GM06990 (cell line): ENCODE measurements at places on chromosomes 6 and 20.

DNA sequence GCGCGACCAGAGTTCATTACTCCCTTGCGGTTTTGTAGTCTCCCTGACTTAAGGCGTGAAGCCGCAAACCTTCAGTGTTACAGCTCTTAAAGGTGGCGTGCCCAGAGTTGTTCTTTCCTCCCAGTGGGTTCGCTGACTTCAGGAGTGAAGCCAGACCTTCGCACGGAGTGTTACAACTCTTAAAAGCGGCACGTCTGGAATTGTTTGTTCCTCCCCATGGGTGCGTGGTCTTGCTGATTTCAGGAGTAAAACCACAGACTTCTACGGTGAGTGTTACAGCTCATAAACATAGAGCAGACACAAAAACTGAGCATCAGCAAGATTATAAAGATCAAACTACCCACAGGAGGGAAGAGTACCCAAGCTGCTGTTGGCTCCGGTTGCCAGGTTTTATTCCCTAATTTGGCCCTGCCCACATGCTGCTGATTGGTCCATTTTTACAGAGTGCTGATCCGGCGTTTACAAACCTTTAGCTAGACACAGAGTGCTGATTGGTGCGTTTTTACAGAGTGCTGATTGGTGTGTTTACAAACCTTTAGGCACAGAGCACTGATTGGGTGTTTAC, 10.4 kb downstream of the TMEM14C start:
- no peak for DNase-seq

DNA sequence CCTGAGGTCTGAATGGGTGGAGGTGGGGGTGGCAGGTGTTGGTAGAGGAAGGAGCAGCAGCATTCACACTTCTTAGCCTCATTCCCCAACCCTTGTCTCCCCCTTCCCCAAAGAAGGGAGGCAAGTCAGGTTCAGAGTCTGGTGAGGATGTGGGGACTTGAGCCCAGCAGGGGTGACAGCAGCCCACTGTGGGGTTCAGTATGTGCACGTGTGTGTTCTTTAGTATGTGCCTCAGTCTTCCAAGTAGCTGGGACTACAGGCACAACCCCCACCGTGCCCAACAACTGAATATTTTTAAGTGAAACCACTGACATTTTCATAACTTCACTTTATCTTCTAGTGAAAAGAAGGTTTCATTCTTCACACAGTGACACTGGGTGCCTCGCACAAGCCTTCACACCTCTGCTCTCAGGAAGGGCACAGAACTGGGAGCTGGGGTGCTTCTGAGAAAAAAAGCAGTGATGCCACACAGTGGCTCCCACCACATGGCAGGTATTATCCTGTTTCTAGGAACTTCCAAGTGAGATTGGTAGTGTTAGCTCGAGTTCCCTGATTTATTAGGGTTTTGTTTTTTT, 33.4 kb upstream of the PRELID3B start:
- no peak for DNase-seq

DNA sequence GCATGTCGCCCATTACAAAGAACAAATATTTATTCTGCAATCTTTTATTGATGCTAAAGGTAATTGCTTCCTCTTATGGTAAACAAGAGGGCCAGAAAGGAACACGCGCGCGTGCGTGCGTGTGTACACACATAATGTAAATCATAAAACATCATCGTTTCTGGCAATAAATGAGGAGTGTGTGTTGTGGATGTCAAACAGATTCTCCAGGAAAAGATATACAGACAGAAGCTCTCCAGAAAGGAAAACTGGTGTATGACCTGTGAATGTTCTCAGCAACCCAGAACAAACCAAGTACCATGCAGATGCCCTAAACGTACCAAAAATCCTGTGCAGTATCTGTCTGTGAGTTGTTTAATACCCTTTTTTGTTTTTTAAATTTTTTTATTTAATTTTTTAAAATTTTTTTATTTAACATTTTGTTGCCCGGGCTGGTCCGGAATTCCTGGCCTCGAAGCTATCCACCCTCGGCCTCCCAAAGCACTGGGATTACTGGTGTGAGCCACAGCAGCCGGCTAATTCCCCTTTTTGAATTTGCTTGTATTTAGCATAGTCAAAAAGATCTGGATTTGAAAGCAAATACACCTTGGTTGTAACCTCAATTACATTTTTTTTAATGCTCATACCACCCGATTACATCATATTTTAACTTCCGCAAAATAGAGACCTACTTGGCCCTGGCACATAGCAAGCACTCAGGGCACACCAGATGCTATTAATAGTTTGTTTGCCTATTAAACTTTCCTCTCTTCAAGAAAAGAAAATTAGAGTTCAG, 909 bp upstream of the NUDT3 start:
- DNase-seq = no peak

- no peak for DNase-seq
Observed at GRCh38 chr20:53914091-53914780, 156.2 kb downstream of the BCAS1 start.

DNA sequence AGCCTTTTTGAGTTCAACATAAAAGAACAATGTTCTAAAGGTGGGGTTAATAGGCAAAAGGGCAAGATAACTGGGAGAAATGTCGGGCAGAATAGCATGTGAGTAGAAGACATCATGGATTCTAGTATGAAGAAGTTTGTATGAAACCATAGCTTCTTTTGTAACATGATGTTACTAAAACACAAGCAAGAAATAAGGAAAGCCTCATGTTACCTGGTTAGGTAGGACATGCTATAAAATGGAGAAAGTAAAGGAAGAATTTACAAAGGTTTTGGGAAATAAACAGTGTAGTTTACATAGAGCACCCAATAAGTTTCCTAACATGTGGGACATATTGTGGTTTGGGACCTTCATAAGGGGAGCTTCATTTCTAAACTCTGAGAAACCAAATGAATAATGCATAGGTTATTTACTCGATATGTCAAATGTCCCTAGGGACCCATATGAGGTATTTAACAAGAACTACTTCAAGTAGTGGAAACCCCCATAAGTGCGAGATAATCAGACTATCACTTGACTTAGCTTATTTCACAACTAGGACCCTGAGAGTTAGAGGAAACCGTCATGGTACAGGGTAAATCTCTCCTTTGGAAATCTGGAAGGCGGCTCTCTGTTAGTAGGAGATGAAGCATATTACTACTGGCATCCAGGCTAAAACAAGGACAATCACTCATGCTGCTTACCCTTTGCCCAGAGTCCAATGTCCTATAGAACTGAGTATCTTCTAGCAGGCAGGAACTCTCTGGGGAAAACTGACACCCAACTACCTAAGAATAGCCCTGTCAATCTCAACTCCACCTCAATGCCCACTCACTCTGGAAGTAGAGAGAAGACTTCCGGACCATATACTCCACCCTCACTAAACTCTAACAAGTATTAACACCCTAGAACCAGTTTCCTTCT, 57.5 kb downstream of the ILRUN start:
- DNase-seq = peak; percentile 68

DNA sequence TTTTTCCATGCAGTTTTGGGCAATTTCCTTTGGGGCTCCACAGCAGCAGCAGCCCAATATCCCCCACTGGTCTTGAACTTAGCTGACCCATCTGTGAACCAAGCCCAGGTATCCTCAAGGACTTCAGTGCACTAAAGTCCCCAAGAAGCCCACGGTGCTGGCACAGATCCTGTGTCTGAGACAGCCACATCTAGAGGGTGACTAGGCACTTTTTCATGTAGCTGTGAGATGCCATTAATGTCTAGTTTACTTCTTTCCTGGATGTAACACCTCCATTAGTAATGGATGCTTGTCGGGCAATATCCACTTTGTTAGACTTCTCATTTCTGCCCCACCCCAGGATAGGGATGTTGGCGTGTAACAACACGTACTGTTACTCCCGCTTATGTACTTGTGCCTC, 176.2 kb upstream of the PROKR2 start:
- DNase-seq = no peak

GRCh38 chr6:34888514-34888856, 570 bp upstream of the ANKS1A start:
- DNase-seq = no peak

- peak; percentile 73 for DNase-seq
Observed at GRCh38 chr6:163708466-163708865, 293.9 kb downstream of the QKI start.

DNA sequence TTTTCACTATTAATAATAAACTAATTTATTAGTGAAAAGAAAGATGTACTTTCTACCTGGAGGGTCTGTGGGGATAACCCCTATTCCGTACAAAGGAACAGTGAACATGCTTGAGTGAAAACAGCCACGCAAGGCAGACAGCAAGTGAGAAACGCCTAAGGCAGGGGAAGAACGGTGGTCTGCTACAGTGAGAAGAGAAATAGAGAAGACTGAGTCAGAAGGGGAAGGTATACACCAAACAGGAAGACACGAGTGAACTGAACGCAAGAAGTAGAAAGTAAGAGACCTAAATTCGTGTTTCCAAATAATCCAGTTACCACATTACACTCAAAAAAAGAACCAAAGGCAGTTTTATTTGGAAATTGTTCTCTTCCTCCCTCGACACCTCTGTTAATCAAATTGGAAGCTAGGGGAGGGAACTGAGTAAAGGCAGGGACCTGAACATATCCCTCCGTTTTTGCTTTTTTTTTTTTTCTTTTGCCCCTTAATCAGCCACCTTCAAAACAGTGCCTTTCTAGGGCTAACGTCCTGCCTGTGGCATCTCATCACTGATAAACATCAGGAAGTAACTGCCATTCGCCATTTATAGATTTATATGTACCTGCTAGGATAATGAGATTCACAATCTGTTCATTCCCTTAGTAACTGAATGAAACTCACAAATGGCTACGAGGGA, 48.9 kb downstream of the ATXN1 start:
- peak; percentile 53 for DNase-seq

- DNase-seq = no peak
Observed at GRCh38 chr6:50213146-50213545, 163.4 kb upstream of the DEFB112 start.
